ENCODE measurements at places on chromosomes 5 and 9. TPM values are rescaled to one million over a fixed set of nuclear protein-coding genes. Genes with fewer than 3 reads are reported as not detected.
A peak's percentile ranks its signal among the peaks of the same experiment; 100 is the strongest.

DNA sequence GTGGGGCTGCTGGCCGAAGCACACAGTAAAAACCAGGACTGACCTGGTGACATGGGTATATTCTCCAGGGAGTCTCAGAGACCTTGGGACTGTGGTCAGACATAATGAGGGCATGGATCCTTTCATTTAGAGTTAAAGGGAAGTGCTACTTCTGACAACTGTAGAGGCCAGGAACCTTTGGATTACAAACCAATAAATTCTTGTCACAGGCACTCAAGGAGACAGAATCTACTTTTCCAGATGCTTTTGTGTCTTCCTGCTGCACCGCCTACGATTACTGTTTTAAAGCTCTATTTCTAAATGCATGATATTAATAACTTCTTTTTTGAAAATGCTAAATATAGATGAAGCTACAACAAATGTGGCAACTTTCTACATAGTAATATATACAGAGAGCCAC, 106.5 kb upstream of the LPAR1 start:
- DNase-seq = no peak

GRCh38 chr5:78373231-78373630, 12.8 kb downstream of the SCAMP1 start:
- no peak for DNase-seq

DNA sequence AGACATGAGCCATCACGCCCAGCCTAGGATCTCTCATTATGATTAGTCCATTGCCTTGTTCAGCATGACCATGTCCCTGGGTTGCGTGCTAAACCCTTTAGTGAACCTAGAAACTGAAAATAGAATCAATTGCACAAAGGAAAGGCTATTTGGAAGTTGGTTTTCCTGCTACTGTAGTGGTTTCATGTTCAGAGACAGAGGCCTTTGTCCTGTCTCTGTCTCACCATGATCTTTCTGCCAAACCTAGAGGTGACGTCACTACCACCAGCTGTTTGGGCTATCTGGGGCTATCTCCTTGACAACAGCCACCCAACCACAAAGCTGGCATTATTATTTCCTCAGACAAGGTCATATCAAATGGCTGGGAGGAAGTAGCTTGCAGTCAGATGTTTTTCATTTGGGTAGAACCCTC, 4.0 kb upstream of the CDK5RAP2 start:
- DNase-seq = peak; percentile 39

DNA sequence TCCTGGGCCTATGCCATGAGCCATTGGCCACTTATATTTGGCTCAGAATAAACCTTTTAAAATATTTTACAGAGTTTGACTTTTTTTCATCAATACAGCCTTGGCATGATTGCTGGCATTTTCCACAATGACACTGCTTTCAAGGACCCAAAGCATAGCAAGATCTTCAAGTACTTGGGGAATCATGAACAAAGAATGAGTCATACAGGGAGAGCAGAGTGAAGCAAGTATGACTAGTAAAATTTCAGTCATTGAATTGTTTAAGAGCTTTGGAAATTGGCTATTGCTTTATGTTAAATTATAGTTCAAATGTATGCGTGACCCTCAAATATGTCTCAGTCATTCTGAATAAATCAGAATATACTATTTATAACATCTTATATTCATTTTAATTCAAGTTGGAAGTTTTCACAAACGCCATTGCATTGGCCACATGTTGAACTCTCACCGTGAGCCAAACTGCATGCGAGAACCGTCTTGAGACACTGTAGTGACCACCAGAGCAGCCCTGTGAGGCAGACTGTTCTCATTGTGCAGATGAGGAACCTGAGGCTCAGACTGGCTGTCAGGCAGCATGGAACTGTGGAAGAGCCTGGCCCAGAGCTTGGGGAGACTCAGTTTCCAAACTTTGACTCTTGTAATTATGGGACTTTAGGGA, 52.9 kb downstream of the GDNF start:
- DNase-seq = no peak

DNA sequence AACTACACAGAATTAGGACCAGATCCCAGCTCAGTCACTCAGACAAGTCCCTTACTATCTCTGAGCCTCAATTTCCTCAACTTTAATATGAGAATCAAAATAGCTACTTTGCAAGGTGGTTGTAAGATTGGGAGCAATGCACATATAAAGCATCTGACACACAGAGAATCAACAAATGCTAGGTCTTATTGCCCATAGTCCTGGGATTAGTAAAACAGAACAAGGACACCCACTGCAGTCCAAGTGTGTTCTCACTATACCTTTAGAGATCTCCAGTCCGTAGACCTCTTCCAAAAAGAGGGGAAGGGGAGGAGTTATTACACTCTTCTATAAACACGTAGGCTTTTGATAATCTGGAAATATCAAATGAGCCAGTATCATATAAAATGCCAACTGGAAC, 190.0 kb downstream of the CCDC192 start:
- no peak for DNase-seq

Gene STKLD1
- total RNA-seq = 0.69 TPM

Gene PCDHGB1
- not detected for total RNA-seq

Gene PHF19
- 183 TPM for total RNA-seq

Gene ARID3C
- 0.17 TPM for total RNA-seq

Gene RASEF
- not detected for total RNA-seq

Gene FOXD4L3
- not detected for total RNA-seq

Measured in activated CD4-positive, alpha-beta memory T cell treated with anti-CD3 and anti-CD28 coated beads for 36 hours (primary cell).